Fibroblast of the aortic adventitia (primary cell): ENCODE measurements at places on chromosomes 7 and 10. TPM values are rescaled to one million over a fixed set of nuclear protein-coding genes. Genes with fewer than 3 reads are reported as not detected.

The LRIT1 gene
- total RNA-seq: not detected in 2 replicates

The TYW1B gene
- total RNA-seq: 0.99 and 1.9 TPM in 2 replicates

The NYAP1 gene
- total RNA-seq: 0.81 and 5.6 TPM in 2 replicates

The SCIN gene
- 0.25 and 2.3 TPM in 2 replicates for total RNA-seq

The CFAP46 gene
- total RNA-seq: 0.09 and 1.5 TPM in 2 replicates

The BMPER gene
- 45.4 and 157 TPM in 2 replicates for total RNA-seq

The PPP1R9A gene
- total RNA-seq: 0.45 and 0.49 TPM in 2 replicates

The GPR15LG gene
- not detected in 2 replicates for total RNA-seq

DNA sequence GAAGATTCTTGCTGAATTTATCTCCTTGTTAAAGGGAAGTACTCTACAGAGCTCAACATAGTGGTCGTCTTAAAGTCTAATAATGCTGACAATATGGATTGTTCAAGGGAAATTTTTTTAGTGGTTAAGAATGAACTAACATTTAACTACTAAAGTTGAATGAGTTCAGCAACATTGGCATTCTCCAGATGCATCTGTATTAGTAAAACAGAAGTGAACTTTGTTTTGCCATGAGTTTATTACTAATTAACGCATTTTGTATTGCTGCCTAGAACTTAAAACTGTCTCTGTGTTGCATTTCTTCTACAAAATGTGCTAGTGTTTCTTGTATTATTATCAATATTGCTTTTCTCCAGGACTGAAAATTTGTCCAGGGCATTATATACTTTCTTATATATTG is 67.5 kb downstream of the C1GALT1 start:
- no peak for DNase-seq

DNA sequence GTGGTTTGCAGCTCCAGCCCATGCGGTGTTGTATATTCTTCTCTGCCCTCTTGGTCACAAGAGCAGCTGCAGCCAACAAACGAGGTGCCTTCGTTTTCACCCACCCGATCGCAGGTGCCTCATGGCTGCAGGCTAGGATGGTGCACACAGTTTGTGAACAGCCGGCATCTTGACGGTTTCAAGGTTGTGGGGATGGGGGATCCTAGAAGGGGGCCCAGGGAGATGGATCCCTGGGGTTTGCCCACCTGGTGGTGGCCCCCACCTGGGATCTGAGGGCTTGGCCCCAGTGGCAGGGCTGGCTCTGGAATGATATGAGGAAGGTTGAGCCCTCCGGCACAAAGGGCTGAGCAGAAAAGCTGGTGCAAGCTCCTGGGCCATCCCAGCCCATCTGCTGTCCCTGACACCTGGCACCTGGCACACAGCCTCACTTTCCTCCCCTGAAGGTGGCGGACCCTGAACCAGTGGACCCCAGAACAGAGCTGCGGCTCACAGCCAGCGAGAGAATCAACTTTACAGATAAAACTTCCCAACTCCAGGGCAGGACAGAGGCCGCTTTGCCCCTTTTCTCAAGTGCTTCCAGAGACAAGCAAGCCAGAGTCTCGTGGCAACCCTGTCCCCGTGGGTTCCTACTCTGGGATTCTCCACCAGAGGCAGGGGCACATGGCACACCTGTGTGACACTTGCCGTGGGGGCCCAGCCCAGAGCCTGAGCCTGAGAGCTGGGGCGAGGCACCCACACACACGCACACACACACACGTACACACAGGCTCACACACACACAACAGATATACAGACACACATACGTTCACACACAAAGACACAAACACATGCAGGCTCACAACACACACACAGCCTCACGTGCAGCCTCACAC is 177.3 kb upstream of the PPP2R2D start:
- DNase-seq: no peak

- DNase-seq: no peak
Measured at GRCh38 chr7:71477441-71477840, 345.5 kb downstream of the GALNT17 start.

DNA sequence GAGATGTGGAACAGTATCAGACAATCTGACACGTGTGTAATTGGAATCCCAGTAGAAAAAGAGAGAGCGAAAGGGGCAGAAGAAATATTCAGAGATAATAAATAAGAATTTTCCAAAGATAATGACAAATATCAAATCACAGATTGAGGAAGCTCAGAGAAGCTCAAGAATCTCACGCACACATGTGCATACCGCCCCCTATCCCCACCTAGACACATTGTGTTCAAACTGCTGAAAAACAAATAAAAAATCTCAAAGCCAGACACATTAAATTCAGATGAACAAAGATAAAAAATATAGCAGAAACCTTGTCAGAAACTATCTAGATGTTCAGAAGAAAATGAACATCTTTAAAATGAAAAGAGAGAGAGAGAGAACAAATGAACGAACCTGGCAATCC is 17.2 kb downstream of the SFR1 start:
- DNase-seq: peak; percentile 19

GRCh38 chr7:135704074-135704473 is 23.9 kb downstream of the SLC13A4 start:
- DNase-seq: no peak

GRCh38 chr10:11678074-11678793 is 63.9 kb upstream of the ECHDC3 start:
- DNase-seq: no peak

- no peak for DNase-seq
Measured at GRCh38 chr10:19966751-19967150, 150.5 kb downstream of the PLXDC2 start.

- peak; percentile 70 for DNase-seq
Measured at GRCh38 chr10:12390733-12391132, 41.4 kb downstream of the CAMK1D start.

DNA sequence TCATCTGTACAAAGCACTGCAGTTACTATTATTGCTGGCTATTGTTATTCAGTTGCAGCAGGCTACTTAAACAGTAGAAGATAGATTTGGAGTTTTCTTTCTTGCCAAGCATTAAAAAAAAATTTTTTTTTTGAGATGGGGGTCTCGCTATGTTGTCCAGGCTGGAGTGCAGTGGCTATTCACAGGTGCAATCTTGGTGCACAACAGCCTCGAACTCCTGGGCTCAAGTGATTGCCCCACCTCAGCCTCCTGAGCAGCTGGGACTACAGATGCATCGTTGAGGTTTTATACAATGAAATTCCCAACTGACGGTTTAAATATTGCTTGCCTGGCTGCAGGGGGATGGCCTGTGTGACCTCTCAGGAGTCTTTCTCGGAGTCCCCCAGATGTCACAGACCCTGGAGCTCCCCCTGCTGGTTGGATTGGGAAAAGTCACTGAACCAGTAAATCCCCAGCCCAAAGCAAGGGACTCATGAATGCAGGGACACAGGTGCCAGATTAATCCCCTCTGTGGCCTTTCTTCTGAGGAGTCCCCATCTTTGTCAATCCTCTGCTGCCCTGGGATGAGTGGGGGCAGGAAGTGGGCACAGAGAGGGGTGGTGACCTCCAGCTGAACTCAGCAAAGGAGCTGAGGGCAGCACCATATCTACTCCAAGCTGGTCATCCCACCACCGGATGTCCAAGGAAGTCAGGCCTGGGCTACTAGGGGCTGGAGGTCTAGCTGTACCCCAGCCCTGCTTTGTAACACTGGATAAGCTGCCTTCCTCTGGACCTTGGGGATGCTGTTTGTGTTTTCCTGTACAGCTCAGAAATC is 149.6 kb downstream of the C10orf105 start:
- peak; percentile 54 for DNase-seq

GRCh38 chr10:97822261-97822687 is 27.4 kb upstream of the GOLGA7B start:
- DNase-seq: no peak

- DNase-seq: no peak
Measured at GRCh38 chr7:106545275-106545674, 115.7 kb downstream of the CCDC71L start.

- DNase-seq: no peak
Measured at GRCh38 chr10:7484456-7485243, 73.8 kb upstream of the SFMBT2 start.

- no peak for DNase-seq
Measured at GRCh38 chr7:82051601-82052000, 281.8 kb upstream of the HGF start.
